KG1 (cell line): ENCODE measurements at places on chromosomes 5 and 9.

DNA sequence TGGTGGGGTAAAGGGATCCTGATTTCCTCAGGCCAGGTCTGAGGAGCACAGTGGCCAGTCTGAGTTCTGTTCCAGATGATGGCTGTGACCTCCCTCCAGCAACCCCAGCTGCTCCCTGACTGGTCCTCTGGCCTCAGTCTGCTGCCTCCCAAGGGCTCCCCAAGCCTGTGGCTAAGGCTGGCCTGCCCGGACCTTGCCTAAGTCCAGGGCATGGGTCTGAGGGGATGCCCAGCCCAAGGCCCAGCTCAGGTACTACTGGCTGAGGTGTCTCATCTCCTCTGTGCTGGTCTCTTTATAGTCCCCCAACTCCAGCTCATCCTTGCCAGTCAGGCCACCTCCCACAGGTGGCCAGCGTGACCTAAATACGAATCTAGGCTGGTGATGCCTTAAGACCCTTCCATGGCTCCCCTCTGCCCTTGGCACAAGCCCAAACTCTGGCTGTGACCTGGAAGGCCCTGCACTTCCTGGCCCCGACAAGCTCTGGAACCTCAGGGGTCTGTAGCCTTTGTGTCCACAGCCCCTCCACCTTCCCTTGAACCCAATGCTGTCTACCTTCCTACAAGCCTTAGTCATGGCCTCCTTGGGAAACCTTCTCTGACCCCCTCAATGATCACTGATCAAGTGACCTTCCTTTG is 9.8 kb downstream of the KIF12 start:
- DNase-seq: no peak

DNA sequence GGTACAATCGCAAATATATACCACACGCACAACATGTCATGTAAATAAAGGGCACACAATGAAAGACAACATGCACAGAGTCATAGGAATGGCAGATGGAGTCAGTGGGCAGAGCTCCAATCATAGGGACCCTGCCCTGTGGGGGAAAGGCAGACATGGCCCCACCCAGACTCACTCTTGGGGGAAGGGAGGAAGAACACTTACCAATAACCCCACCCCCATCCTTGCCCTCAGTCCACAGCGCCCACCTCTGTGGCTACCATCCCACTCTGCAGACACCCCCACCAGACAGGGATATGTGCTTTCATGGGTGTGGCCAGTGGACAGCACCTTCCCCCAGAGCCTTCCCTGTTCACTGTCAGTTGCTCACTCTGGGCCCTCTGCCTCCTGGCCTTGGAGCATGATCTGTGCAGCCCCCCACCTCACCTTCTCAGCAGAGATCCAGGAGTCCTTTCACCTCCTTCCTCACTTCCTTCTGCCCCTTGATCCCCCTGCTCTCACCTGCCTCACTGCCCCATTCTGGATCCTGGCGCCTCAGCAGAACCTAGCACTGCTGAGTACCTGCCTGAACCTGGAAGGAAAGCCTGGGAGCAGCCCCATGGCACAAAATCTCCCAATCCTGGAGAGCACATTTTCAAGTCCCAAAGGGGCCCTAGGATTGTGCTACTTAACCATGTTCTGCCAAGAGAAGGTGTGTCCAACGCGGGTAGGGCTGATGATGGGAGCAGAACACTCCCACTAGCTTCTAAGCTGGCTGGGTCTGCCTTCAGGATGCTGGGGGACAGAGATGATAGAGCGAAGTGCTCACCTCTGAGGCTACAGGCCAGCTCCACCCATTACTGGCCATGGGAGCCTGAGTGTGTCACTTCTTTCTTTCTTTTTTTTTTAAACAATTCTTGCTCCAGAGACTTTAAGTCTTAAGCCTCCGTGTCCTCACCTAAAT is 1.5 kb upstream of the PHF19 start:
- DNase-seq: no peak

DNA sequence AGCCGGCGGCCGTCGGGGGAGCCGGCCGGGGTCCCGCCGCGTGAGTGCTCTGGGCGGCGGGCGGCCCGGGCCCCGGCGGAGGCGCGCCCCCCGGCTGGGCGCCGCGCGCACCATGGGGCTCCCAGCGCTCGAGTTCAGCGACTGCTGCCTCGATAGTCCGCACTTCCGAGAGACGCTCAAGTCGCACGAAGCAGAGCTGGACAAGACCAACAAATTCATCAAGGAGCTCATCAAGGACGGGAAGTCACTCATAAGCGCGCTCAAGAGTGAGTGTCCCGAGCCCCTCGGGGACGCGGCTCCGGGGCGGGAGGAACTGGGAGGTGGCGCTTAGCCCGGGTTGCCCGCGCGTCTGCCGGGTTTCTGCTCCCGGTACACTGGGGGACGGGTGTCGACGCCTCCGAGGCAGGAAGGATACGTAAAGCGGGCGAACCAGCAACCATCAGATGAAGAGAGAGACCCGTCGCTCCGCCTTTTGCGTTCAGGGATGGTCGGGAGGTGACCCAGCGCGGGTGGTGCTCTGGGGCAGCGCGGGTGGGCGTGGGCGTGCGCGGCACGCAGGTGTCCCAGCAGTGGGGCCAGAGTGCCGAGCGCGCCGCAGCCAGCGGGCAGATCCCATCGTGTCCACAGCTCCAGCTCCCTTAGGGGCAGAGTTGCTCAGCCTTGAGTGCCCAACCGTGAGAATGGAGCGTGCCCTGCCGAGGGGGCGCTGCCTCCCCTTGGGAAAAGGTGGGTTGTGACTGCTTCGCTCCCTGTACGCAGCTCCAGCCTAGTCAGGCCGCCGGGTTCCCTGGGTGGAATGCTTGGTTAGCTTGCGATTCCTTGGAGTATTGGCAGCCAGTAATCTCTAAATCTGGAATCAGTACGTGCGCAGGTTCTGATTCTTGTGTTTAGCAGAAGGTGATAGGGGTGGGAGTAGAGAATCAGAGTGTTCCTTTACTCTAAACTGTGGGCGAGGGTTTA is 753 bp downstream of the ARHGAP26 start:
- DNase-seq: no peak

- no peak for DNase-seq
Observed at GRCh38 chr5:40333459-40334241, 346.1 kb upstream of the PTGER4 start.

- DNase-seq: no peak
Observed at GRCh38 chr5:157597277-157597676, 21.7 kb upstream of the ADAM19 start.

DNA sequence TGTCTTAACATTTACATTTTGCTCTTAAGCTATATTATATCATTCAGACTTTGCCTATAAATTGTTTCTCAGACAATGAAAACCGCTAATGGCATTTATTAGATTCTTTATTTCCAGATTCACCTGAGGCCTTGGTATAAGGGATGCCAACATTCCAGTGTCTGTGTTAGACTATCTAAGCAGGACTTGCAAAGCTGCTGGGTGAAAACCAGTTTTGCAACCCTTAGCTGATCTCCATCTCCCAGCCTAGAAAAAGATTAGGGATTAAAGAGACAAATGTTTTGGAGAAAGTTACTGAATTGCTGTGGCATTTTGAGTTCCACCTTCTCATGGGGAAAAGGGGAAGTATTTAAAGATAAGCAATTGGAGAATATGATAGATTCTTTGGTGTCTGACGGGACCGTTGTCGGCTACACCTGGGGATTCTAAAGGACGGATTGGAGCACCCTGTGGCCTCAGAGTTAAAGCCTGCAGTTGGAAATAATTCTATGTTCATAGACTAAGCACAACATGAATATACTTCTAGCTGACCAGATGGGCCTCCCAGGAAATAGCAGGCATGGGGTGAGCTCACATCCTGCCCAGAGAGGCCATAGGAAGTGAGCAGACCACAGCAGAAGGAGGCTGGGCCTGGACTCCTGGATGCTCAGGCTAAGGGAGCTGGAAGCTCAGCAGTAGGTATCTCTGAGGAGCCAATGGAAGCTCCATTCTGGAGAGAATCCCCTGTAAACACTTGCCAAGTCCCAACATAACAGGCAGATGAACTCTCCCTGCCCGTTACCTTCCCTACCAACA is 21.8 kb downstream of the ENTREP1 start:
- DNase-seq: no peak

DNA sequence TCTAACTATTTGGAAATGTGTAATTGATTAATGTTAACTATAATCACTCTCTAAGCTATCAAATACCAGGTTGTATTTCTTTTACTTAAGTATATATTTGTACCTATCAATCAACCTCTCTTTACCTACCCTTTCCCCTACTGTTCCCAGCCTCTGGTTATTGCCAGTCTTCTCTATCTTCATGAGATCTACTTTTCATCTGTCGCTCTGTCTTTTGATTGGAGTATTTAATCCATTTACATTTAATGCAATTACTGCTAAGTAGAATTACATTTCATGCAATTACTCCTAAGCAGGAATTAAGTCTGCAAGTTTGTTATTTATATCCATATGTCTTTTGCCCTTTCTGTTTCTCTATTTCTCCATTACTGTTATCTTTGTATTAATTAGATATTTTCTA is 148.1 kb downstream of the MAT2B start:
- no peak for DNase-seq

DNA sequence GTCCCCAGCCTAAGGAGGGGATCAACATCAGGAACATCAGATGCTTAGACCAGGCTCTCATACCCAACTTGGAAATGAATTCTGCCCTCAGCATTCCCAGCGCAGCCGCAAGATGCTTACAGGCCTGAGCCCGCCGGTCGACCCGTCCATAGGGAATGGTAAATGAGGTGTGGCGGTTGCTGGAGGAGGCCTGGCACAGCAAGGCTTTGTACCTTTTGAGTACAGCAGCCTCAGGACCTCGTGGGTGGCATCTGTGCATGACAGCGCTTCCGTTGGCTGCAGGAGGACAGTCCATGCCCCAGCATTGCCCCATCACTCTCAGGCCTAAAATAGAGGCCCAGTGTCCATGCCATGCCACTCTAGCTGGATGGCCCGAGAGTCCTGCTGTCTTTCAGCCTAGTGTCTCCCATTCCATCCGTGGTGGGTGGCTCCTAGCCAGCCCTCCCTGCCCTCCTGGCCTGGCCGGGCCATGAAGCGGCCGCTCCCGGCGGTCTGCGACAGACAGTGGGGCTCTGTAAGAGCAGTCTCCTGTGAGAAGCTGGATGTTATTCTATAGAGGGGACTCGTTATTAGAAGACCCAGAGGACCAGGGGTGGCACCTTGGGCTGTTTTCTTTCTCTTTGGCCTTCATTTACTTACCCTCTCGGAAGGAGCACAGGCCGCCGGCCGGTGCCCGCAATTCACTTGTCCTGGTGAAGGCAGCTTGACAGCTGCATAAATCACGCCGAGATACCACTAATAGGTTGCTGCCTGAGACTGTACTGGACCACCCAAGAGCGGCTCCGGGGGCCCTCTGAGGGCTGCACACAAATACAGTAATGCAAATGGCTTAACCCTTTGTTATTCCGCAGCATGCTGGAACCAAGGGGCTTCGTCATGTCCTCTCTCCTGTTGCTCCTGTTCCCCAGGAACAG is 223.5 kb upstream of the TUT7 start:
- no peak for DNase-seq

DNA sequence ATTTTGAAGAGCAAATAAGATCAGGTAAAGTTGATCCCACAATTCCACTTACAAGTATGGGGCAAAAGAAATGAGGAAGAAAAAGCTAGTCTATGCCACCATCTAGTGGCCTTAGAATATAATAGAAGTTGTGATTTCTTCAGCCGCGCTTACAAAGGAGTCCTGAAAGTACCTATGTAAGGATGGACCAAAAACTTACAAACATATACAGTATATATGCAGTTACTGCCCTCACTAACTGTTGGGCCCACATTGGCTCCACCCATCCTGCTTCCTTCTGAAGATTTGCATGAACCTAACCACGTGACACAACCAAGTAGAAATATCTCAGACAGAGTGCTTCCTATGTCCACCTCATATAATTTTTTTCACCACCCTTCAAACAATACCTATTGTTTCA is 11.7 kb upstream of the OR13D1 start:
- no peak for DNase-seq
